ENCODE measurements at places on chromosomes 13 and 19. TPM values are rescaled to one million over a fixed set of nuclear protein-coding genes. Genes with fewer than 3 reads are reported as not detected.

GFY gene
- not detected for total RNA-seq

CLEC11A gene
- 2.3 TPM for total RNA-seq

ZNF724 gene
- 4.0 TPM for total RNA-seq

IQCN gene
- total RNA-seq = 0.31 TPM

JAK3 gene
- 5.2 TPM for total RNA-seq

MRI1 gene
- 26.1 TPM for total RNA-seq

PEAK3 gene
- not detected for total RNA-seq

IL17D gene
- total RNA-seq = 4.0 TPM

NTF4 gene
- total RNA-seq = not detected

BRME1 gene
- total RNA-seq = 0.63 TPM

SLITRK6 gene
- total RNA-seq = not detected

ADAT3 gene
- 1.6 TPM for total RNA-seq

GNG7 gene
- 0.49 TPM for total RNA-seq

STOML3 gene
- total RNA-seq = not detected

OR7A17 gene
- 0.16 TPM for total RNA-seq

PNMA8B gene
- total RNA-seq = 0.19 TPM

HCN2 gene
- 0.32 TPM for total RNA-seq

KCNN4 gene
- 0.65 TPM for total RNA-seq

WDR88 gene
- not detected for total RNA-seq

ZNF99 gene
- total RNA-seq = not detected

Measured in bladder microvascular endothelial cell (primary cell).